Stimulated activated CD4-positive, alpha-beta T cell treated with anti-CD3 and anti-CD28 coated beads, Interleukin-1b, Interleukin-23, amount 100 ng/mL, for 48 hours (primary cell): ENCODE measurements at places on chromosomes 2 and 18.

GRCh38 chr18:57806978-57807285 is 3.8 kb upstream of the ATP8B1 start:
- DNase-seq, result no peak

DNA sequence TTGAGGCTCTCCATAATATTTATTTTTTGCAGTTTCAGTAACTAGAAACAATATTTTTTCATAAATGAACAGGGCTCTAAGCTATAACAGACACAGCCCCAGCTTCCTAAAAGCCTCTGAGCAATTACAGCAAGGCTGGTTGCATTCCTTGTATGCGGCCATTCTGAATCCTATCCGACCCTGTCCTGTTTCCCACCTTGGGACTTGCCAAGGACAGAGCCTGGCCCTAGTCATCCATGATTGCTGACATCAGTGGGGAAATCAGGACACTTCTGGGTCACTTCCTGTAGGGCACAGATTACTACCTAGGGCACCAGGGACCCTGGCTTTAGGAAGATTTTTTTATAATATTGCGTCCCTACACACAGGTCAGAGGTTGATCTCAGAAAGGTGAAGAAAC is 5.5 kb downstream of the TMEM177 start:
- no peak for DNase-seq

DNA sequence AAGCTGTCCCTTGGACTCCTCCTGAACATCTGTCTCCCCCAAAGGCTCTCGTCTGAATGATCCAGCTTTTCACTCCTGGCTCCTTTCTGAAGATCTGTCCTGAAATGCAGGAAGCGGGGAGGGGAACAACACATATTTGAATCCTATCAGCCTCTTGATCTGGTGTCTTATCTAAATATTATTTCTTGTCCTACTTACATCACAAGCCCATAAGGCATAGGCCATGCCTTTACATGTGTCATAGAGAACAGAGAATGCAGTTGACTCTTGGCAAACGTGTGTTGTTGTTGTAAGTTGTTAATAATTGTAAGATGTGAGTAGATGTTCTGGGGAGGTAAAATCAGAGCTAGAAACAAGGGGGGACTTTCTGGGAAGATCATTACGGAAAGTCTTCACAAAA is 57.4 kb downstream of the GATA6 start:
- DNase-seq, result no peak

GRCh38 chr2:180675170-180675569 is 305.2 kb upstream of the UBE2E3 start:
- DNase-seq, result no peak
